NCI-H1105 (cell line): ENCODE measurements at places on chromosomes 3 and 15.

DNA sequence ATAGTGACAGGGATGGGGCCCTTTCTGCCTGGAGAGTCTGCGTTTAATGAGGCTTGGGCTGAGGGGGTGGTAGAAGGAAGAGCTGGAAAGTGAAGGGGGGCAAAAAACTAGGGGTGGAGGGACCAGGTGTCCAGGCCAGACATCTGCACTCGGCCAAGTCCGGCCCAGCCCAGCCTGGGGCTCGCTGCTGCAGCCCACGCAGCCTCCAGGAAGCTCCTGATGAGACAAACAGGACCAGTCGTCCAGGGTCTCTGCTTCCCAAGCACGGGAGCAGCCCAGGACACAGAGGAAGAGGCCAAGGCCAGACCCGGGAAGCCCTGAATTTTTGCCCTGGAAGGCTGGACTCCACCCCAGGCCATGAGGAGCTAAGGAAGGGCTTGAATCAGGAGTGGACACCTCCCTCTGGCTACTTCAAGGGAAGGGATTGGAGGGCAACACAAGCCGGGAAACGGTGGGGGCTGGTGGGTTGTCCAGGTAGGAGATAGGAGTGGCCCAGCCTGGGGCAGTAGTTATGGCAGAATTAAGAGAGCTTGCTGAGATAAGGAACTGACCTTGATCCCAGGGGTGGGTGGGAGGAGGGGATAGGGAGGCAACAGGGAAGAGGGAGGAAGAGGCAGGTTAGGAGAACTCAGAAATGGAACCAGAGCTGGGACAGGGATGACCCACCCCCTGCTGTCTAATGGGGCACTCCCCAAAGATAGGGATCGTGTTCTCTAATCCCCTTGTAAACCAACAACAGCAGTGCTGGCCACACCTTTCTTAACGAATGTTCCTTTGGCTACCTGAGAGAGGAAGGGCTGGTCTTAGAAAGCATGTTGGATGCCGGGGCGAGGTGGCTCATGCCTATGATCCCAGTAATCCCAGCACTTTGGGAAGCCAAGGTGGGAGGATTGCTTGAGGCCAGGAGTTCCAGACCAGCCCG, 89.5 kb downstream of the ANP32A start:
- no peak for DNase-seq

DNA sequence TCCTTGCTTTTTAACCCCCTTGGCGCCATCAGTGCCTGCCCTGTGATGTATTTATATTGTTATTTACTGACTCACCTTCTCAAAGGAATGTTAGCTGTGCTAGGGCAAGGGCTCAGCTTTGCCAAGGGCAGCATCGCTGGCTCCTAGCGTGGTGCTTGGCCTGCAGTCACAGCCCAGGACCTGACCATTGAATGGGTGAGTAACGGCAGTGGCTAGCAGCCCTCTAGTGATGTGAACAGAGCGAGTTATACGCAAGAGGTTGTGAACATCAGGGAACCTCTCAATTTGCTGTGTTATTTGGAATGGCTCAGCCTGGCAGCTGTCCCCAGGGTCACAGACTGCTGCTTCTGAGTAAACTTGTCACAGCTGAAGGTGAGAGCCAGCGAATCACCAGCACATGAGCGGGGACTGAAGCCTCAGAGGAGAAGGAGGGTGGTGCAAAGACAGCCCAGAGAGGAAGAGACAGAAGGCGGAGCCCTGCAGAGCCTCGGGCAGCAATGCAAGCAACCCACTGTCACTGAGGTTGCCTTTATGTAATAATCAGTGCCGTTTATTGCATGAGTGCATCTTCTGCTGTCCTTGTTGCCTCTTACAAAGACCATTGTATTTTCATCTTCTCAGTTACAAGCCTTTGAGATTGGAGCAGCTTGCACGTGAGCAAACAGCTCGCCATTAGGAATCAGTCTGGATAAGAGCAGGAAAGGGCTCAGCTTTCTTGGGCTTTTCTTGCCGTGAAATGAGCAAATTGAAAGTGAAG, 158.3 kb downstream of the SLCO3A1 start:
- no peak for DNase-seq

DNA sequence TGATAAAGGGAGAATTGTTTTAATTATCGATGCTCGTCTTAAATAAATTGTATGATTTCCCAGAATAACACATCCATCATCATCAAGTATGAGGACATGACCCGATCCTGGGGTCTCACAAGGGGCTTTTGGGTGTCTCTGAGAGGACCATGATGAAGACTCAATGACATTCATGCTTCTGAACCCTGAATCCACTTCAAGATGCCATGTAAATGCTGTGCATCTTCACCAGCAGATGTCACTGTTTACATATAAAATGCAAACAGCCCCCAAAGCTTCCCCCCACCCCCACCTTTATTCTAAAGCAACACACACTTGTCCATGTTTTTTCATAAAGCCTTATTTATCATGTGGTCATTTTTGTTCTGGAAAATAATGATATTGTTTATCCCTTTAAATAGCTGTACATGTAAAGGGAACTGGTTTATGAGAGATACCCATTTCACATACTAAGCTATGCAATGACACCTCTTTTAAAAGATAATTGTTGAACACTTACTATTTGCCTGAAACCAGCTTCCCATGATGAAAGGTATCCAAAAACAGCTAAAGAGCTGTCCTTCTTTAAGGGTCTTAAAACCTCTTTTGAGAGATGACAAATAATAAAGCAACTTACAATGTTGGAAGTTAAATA, 69.7 kb upstream of the UBE3A start:
- peak; percentile 2 for DNase-seq

GRCh38 chr3:117656391-117656790, 946.8 kb downstream of the TUSC7 start:
- DNase-seq = no peak
